ENCODE measurements at places on chromosomes 16 and 17.

- peak; percentile 63 for DNase-seq
Measured at GRCh38 chr17:77428020-77428748, 287.4 kb downstream of the SEC14L1 start.

DNA sequence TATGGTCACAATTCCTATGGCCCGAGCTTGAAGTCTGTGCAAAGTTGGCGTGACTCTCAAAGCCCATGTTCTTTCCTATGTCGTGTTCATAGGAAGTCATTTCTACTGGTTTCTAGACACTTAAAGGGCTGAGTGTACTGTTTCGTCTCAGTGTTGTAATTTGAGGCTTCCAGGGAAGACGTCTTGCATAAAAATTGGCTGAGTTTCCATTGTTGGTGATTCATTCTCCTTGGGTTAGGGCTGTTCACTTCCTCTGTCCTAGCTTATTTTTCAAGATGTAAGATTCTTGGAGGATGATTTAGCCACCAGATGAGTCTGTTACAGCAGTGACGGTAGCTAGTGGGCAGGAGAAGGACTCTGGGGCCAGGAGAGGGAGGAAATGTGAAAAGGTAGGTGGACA lies 43.1 kb downstream of the PIK3R5 start:
- DNase-seq: no peak

DNA sequence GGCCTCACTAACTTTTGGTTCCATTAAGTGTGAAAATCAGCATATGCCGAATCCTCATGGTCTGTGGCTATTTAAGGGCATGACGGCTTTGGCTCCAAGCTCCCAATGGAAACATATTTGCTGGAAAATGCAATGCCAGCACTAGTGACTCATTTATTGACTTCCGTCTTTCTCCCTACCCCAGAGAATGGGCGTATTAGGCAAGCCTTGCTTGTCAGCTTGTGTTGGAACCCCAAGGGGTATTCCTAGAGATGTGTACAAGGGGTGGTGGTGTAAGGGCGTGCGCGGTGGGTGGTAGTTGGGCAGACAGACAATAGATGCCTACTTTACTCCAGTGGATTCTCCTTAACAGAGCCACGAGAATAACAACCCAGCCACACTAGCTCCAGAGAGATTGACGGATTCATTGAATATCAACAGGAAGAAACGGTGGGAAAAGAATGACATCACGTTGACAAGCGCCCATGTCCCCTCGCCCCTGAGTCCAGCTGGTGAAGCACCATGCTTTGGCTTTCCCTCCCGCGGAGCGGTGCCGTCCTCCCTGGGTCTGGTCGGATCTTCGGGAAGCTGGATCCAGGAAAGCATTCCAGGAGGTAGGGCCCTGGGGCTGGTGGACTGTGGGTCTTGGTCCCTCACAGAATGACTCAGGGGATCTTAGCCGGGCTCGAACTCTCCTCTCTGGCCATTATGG lies 10.3 kb downstream of the CD300LB start:
- no peak for DNase-seq

DNA sequence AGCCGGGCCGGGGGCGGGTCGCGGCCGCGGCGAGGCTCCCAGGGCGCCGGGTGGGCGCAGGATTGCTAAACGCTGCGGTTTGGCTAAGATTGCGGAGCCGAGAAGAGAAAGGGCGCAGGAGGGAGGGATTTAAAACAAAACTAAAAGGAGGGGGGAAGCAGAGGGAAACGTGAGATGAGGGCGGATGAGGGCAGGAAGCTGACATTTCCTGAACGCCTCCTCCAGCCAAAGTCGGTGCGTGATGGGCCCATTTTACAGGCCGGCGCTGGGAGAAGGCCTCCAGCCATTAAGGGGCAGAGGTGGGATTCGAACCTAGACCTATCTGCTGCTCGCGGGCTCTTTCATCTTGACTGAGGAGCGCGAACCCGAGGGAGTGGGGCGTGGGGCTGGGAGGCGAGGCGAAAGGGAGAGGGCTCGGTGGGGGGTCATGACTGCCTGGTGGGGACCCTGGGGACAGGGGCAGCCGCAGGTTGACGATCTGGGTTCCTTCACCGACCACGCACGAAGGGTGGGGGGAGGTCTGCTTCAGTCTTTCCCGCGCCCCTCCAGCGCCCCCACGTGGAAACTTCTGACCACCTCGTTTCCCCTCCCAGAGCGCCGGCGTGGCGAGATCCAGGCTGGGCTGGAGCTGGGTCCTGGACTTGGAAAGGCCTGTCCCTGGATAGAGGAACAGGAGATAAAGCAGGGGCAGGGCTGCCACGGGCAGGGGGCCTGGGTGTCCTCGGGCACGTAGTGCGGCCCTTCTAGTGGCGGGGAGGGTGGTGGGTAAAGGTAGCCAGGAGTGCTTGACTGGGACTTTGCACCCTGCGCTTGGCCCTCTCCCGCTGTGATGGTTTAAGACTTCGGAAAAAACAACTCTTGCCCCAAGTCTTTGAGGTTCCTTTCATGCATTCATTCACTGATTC lies 3.8 kb upstream of the TAC4 start:
- DNase-seq: peak; percentile 71

DNA sequence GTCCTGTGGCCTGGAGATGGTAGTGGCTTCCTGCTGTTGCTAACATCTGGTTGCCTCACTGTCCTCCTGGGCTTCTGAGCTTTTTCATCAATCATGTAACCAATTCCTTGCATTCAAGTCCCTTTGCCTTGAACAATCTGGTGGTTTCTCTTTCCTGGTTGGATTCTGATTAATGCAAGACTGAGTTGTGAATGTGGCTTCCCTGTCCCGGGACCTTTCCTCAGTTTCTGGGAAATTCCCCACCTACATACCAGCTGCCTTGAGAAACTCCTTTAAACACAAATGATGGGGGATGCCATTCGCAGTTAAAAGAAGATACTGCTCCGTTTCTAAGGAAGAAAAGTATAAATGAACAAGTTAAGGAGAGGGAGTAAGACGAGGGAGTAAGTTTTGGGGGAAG lies 39.9 kb upstream of the NLRP1 start:
- DNase-seq: no peak
